Stimulated activated CD8-positive, alpha-beta memory T cell treated with anti-CD3 and anti-CD28 coated beads, Interleukin-4, amount 100 ng/mL, for 4 hours (primary cell): ENCODE measurements at places on chromosomes 2 and 18.

DNA sequence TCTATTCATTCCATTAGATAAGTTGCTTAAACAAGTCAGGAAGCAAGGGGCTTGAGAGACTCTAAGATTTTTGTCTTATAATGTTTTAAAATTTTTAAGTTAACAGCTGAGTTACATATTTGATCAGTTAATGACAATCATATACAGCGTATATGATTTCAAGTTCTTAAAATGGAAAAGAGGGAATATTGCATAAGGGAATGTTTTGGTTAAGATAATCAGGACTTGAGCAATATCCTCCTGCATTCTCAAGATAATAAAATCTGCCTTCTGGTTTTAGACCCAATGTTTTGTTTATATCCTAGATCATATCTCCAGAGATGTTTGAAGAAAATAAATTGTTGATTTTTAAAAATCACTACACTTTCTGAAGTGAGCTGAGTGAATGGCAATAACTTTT is 13.4 kb upstream of the DYNC1I2 start:
- no peak for DNase-seq

DNA sequence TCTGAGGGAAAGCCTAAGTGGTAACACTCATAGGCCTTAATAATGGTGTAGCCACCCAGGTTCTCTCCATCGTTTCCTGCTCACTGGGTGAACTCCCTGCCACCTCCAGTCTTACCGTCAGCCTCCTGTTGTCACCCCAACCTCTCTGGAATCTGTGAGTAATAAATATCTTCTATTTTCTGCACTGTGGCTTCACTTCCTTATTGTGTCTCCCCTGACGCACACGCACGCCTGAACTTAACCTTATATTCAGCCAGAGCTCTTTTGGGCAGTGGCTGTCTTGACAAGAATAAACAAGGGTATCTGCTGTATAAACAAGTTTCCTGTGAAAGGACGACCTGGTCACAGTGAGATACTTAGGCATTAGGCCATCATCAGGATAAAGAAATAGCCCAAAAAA is 467.2 kb downstream of the SPAG16 start:
- DNase-seq: no peak

- DNase-seq: no peak
Measured at GRCh38 chr2:137950238-137950637, 14.0 kb upstream of the HNMT start.

DNA sequence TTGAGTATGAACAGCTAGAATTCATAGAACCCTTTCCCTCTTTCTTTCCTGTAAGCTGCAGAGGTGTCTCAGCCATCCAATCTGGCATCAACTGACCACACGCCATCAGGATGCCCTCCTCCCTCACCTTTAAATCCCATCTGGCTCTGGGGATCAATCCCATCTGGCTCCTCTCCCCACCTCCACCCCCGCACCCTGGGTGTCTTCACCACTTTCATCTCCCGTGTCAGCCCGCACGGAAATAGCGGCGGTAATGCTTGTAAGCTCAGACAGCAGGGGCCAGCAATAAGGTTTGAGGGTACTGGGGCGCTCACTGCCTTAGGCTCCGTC is 508 bp upstream of the TUBA4B start:
- DNase-seq: no peak

DNA sequence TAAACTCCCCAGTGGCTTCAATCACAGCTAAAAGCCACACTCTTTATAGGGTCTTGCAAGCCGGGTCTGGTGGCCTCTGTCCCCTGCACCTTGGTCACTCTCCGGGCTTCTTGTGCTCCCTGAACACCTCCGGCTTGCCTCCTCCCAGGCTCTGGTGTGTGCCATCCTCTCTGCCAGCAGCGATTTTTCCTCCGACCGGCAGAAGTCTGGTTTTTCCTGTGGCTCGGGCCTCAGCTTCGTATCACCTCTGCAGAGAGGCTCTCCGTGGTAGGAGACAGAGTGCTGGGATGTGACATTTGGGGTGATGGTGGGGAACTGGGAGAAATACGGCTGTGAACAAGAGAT is 58.8 kb upstream of the HPCAL1 start:
- DNase-seq: no peak

DNA sequence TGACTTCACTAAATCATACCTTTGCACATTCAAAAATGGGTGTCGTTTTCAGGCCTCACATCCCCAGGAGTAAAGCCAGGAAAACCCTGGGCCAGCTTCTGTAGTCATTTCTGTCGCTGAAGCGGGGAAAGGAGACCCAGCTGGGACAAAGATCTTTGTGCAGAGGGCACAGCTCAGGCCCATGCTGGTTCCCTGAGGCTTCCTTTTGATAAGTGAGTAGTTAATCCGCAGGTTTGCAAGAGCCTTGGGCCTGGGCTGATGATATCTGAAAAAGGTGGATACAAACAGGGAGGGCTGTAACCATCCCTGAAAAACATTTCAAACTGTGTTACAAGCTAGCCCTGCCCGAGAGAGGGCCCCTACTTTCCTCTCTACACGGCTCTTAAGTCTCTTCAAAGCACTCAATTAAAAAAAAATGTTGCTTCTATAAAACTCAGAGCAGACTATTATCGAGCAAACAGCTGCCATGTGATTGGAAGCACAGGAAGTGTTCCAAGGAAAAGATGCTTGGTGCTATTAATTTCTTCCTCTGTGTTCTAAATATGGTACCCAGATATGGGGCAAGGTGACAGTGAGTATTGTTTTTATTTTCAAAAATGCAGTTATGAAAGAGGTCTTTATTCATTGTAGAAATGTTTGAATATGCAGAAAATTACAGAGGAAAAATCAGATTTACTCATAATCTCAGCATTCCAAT is 117.2 kb downstream of the LNPK start:
- DNase-seq: no peak

DNA sequence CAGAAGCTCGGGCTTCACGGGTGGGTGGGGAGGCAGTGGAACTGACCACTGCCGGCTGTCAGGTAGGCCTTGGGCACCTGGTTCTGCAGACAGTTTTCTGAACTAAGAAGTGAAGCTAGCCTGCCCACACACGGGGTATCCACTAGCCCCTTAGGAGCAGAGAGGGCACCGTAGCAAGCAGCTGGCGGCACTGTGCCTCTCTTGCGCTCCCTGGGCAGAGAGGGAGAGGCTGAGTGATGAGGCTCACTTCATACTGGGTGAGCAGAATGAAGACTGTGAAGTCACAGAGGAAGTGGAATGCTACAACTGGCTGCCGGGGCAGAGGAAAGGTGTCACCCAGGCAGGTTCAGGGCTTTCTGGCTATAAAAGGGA is 753 bp downstream of the ITPRIPL1 start:
- no peak for DNase-seq

DNA sequence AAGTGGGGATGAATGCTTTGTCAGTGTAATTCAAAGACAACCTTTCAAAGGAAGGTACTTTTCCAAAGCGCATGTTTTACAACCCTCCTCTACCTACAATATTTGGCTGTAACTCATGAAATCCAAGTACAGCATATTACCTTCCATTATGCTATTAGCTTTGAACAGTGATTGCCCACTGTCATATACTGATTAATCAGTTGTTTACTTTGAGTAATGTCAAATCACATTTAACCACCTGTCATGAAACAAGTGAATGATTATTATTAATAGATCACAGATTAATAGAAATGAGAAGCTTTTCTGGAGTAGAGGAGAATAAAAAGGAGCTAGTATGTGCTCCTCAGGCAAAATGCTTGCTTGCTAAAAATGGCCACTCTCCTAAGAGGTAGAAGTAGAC is 150.5 kb upstream of the SMAD7 start:
- no peak for DNase-seq

DNA sequence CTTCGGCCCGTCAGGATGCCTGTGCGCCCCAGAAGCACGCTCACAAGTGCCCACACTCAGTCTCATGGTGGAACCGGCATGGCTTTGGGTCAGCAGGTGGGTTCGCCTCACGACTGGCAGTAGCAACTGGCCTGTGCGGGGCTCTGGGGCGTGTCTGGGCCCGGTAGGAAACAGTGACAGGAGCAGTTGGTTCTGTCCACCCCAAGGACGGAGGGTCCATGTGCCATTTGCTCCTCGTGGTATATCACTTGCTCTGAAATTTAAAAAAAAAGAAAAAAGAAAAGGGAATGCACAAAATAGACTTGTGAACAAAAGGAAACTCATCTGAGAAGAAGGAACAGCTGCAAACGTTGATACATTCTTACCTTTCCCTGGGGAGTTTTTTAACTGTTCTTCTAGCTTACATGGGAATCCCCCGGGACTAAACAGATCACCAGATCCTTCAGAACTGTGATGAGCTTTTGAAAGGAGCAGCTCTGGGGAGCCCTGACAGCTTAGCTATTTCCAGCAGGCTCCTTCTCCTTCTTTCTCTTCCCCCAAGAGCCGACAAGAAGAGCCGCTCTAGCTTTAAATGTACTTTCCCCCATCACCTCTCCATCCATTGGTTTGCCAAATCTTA is 42.8 kb downstream of the TRAPPC12 start:
- no peak for DNase-seq

DNA sequence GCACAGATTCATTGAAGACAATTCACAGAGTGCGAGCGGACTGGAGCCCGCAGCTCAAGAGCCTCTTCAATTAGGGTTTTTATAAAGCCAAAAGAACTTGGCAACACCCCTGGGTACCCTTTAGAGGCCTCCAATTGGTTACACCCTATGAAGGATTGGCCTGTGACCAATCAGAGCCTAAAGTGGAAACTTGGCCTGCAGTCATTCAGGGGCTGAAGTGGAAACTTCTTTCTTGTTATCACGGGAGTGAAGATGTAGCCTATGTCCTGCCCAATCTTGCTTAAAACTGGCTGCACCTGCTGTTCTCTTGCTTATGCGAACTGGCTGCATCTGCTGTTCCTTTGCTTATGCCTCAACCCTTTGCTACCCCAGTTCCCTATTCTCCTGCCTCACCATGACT is 1.8 kb upstream of the HJURP start:
- DNase-seq: no peak

GRCh38 chr2:100629309-100629708 is 66.5 kb downstream of the PDCL3 start:
- DNase-seq: no peak

DNA sequence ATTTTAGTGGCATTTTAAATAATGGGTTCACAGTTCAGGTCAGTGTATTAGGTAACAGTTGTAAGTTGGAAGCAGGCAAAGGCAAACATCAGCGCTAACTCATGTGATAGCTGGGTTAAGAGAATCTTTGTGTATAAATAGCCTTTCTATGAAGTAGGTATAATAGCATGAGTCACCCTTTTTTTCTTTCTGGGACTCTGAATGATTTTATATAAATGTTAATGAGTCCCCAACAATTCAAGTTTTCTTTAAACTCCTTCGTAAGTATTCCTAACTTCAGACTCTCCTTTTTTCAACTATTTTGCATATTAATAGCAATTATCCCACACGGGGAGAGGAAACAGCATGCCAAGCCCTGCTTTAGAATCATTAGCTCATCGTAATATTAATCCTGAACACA is 384.3 kb downstream of the PIK3C3 start:
- DNase-seq: no peak

GRCh38 chr2:207984765-207985480 is 40.4 kb downstream of the PLEKHM3 start:
- no peak for DNase-seq

DNA sequence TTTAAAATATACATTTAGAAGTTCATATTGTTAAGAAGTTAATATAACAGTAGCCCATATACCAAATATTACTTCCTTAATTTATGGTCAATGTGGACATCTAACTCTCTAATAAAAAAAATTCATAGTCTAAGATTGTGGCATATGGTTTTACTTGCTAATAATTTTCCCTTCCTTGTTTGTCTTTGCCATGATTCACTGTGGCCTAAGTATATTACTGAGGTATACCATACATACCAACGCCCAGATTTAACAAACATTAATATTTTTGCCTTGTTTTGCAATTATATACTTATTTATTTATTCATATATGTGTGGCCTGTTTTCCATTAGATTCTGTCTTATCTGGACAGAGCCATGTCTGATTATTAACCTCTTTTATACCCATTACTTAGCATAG is 54.6 kb upstream of the CCDC150 start:
- no peak for DNase-seq

DNA sequence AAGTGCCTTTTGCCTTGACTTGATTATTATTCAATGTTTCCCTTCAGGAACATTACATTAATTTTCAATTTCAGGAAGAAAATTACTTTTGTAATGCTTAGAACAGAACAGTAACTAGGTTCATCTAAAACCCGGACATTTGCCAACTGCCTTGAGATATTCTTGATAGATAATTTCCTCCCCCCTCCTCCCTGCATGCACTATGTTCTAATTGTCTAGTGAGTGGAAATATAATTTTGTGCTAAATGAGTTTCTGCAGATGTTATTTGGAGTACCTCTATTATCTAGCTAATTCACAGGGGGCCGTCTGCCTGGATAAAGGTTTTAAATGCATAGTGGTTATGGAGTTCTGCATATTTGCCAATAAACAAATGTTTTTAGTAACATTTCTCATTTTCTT is 200.3 kb upstream of the SLC39A10 start:
- no peak for DNase-seq

DNA sequence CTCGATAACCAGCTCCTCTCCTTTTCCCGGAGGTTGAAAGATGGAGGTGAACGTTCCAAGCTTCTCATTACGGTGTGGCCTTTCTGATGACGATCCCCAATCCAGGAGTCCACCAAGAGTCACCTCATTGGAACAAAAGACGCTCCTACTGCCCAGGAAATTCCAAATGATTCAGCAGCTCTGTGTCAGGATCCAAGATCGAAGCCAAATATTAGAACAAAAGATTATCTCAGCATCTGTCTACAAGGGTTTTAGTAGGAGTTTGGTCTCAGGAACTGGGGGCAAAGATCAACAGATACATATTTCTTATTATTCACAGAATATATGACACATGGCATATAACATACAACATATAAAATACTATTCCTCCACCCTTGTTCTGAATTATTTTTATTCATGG is 161.1 kb upstream of the RAB12 start:
- no peak for DNase-seq

DNA sequence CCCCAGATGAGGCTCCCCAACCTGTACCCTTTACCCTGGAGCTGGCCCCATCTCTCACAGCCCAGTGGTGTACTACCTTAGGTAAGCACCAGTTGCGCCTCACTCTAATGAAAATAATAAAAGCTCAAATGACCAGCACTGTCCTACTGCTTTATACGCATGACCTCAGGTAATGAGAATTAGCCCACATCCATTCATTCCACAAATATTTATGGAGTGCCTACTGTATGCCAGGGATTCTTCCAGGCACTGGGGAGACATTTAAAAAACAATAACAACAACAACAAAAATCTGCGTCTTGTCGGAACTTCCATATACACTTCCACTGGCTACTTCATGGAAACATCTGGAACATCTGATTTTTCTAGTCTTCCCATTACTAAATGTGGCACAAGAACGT is 20.8 kb downstream of the HPCAL1 start:
- DNase-seq: no peak
